ENCODE measurements at places on chromosomes 5 and 9.
A peak's percentile ranks its signal among the peaks of the same experiment; 100 is the strongest.

- DNase-seq: no peak
These were observed 25.5 kb downstream of the CTSL start for GRCh38 chr9:87751423-87751822.

GRCh38 chr5:179668391-179668790, 12.4 kb downstream of the CBY3 start:
- peak; percentile 59 for DNase-seq

GRCh38 chr5:153256-153655, 38.0 kb upstream of the LRRC14B start:
- no peak for DNase-seq

DNA sequence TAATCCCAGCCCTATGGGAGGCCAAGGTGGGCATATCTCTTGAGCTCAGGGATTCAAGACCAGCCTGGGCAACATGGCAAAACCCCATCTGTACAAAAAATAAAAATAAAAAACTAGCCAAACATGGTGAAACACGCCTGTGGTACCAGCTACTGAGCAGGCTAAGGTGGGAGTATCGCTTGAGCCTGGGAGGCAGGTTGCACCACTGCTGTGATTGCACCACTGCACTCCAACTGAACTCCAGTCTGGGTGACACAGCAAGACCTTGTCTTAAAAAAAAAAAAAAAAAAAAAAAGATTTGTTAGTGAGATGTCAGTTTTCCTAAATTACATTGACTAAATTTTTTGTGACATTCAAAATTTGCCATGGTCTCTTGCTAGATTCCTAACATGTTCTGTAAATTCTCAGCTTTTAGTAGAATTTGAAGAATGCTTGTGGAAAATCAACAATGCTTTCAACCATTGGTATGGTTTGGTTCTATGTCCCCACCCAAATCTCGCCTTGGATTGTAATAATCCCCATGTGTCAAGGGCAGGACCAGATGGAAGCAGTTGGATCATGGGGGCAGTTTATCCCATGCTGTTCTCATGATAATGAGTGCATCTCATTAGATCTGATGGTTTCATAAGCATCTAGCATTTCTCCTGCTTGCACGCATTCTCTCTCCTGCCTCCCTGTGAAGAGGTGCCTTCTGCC, 236.1 kb downstream of the ARRDC3 start:
- DNase-seq: no peak

GRCh38 chr5:87322381-87322780, 54.7 kb downstream of the RASA1 start:
- no peak for DNase-seq

DNA sequence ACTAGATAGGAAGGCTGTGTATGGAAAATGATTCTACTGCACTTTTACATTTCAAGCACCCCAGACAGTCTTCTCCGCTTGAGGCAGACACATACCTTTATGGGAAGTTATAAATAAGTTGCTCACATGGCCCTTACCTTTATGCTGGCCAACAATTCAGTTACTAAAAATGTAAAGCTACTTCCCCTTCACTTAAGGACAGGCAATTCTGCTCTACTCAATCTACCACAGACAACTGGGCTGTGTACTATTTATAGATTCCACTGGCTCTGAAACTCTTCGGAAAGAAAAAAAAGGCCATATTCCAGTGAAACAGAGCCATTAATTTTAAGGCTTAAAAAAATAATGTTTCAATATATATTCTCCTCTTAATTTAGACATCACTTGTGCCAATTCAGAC, 59.4 kb downstream of the ELAVL2 start:
- DNase-seq: no peak

GRCh38 chr5:111488353-111488752, 24.0 kb downstream of the STARD4 start:
- no peak for DNase-seq

GRCh38 chr5:126373375-126374108, 49.7 kb upstream of the GRAMD2B start:
- DNase-seq: no peak

DNA sequence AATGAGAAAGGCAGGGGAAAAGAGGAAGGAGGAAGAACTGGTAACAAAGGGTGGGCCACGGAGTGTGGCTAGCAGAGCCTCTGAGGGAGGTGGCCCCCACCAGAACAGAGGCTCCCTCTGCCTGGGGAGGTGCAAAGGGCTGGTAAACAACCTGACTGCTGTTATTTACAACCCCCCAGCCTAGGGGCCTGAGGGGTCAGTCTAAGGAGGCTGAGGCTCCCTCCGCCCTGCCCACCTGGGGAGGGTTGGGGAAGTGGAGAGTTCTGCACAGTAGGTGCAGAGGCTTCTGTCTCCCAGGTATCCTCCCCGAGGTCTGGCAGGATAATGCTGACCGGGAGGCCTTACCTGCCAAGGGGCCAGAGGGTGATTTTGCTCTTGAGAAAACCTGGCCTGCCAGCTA, 35.6 kb upstream of the SMU1 start:
- no peak for DNase-seq

GRCh38 chr5:31937226-31937625, 236.9 kb downstream of the GOLPH3 start:
- DNase-seq: no peak

- DNase-seq: no peak
These were observed 3.1 kb upstream of the FCHSD1 start for GRCh38 chr5:141654298-141654697.

- no peak for DNase-seq
These were observed 91.9 kb upstream of the TLR4 start for GRCh38 chr9:117612317-117612716.

- no peak for DNase-seq
These were observed 18.7 kb upstream of the LECT2 start for GRCh38 chr5:135973323-135974020.

GRCh38 chr5:102701748-102702147, 53.4 kb upstream of the PAM start:
- no peak for DNase-seq

DNA sequence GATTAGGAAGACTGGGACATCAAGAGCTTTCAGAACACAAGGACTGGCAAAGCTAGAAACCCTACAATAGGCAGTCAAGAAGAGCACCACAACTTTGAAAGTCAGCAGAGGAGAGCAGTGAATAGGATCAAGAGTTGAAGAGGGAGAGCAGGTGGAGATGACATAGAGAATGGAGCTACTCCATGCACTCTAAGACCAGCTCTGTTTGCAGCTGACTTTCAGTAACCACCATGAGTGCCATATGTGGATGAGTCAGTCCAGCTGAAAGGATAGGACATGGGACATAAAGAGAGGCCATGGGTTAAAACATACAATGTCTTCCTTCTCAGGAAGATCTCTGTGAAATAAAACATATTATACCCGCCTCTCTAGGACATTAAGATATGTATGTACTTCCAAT, 289.1 kb upstream of the KLF4 start:
- no peak for DNase-seq

GRCh38 chr5:36701085-36701698, 94.8 kb downstream of the SLC1A3 start:
- peak; percentile 67 for DNase-seq

DNA sequence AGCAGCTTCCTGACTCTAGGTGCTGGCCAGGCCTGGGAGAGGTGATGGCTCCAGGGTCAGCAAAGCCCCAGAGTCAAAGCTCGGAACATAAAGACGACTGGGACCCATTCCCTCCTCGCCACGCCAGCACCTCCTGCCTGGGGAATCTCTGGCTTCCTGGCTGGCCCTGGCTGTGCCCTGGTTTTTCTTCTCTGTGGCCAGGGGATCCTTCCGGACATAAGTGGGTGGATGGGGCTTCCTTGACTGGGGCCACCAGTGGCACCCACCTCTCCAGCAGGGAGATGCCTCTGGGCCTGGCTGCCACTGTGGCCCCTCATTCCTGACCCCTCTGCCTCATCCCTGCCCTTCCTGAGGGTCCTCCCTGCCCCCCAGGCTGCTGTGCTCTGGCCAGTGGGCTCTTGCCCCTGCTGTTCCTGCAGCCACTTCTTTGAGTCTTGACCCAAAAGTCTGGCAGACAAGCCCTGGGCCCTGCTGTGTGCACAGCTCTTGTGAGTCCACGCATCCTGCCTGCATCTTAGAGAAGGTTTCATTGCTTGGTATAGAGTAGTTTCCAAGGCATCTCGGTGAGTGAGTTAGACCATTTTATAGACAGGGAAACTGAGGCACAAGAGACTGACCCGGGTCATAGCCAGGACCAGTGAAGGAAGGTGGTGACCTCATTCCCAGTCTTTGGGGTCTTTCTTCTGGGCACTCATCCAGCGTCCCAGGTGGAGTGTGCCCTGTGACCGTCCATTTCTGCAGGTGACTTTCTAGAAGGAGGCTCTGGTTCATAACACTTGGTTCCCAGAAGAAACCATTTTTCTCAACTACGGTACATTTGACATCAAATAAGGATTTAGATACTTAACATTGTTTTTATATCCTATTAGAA, 17.3 kb upstream of the LPCAT1 start:
- no peak for DNase-seq

DNA sequence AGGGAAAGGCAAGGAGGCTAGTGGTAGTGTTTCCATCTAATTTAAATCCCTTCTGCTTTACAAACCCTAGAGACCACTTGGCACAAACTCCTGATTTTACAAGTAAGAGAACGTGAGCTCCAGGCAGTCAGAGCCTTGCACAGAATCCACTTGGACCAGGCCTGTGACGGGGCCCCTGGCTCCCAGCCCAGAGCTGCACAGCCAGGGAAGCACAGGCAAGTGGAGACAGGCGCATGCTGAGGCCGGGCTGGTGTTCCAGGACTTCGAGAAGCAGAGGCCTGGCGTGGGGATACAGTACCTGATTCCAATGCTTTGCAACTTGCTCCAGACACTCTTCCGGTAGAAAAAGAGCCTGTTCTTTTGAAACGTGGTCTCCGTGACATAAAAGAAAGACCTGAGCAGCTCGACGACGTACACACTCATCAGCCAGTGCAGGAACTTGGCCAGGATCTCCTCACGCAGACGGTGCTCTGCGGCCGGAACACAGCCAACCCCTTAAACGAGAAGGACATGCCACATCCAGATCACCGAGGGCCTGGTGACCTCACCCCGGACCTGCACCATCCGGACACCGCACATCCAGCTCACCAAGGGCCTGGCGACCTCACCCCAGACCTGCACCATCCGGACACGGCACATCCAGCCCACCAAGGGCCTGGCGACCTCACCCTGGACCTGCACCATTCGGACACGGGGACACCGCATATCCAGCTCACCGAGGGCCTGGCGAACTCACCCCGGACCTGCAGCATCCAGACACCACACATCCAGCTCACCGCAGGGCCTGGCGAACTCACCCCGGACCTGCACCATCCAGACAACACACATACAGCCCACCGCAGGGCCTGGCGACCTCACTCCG, 12.5 kb downstream of the TERT start:
- DNase-seq: no peak

- DNase-seq: no peak
These were observed 72.0 kb downstream of the NUP214 start for GRCh38 chr9:131197160-131197911.

GRCh38 chr5:5270958-5271785, 131.0 kb downstream of the ADAMTS16 start:
- DNase-seq: no peak

GRCh38 chr9:5459289-5459829, 9.0 kb downstream of the CD274 start:
- DNase-seq: no peak

DNA sequence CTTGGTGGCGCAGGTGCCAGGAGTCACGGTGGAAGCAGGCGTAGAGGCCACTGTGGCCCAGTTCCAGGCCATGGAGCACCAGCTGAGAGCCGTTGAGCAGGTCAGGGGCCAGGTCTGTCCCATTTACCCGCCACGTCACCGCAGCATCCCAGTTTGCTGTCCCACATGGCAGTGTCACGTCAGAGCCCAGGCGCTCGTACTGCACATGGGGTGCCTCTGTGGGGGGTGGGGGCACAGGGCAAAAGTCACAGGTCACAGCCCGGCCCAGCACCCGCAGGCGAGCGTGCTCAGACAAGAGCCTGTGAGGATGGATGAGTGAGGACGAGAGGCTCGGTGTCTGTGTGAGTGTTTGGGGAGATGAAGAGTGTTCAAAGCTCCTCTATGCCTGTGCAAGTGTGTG, 24.9 kb downstream of the CNTFR start:
- no peak for DNase-seq

GRCh38 chr5:165015126-165015525, 1509.7 kb downstream of the MAT2B start:
- no peak for DNase-seq

DNA sequence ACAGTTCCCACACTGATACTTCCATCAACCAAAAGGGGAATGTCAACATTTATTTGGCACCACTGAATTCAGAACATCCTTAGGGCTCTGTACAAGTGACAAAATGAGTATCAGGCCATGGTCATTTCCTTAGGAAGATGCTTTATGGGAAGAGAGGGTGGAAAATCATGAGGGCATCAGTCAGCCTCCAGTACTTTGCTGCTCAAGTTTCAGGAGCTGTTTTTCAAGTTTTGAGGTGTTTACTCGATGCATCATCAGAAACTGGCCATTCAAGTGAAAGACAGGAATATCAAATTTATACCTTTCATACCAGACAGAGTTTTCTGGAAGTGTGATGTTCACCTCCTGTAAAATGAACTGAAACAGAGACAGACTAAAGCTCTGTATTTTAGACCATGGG, 21.2 kb upstream of the MARCHF3 start:
- DNase-seq: no peak

DNA sequence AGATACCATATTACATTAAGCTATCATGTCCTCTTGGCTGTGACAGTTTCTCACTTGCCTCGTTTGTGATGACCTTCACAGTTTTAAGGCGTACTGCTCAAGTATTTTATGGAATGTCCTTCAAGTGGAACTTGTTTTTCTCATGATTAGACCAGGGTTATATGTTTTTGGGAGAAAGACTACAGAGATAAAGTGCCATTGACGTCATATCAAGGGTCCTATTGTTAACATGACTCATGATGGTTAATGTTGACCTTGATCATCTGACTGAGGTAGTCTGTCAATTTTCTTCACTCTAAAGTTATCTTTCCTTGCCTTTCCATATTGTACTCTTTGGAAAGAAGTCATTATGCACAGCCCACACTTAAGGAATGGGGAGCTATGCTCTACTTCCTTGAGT, 17.8 kb upstream of the PTBP3 start:
- DNase-seq: no peak

GRCh38 chr9:127083138-127083980, 39.1 kb downstream of the ANGPTL2 start:
- DNase-seq: no peak

- no peak for DNase-seq
These were observed 146.3 kb upstream of the RASEF start for GRCh38 chr9:83209188-83209731.

- no peak for DNase-seq
These were observed 14.3 kb downstream of the CDK20 start for GRCh38 chr9:87959916-87960581.

GRCh38 chr5:96940586-96940985, 4.7 kb downstream of the LNPEP start:
- DNase-seq: no peak

DNA sequence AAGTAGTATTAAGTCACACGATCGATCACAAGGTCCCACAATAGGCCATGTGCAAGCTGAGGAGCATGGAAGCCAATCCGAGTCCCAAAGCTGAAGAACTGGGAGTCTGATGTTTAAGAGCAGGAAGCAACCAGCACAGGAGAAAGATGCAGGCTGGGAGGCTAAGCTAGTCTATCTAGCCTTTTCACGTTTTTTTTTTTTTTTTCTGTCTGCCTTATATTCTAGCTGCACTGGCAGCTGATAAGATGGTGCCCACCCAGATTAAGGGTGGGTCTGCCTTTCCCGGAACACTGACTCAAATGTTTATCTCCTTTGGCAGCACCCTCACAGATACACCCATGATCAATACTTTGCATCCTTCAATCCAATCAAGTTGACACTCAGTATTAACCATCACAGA, 6.5 kb downstream of the PPIP5K2 start:
- DNase-seq: no peak
